ENCODE measurements at places on chromosomes 16 and 17.

- no peak for DNase-seq
These were observed 492.0 kb upstream of the ERCC4 start for GRCh38 chr16:13427943-13428342.

DNA sequence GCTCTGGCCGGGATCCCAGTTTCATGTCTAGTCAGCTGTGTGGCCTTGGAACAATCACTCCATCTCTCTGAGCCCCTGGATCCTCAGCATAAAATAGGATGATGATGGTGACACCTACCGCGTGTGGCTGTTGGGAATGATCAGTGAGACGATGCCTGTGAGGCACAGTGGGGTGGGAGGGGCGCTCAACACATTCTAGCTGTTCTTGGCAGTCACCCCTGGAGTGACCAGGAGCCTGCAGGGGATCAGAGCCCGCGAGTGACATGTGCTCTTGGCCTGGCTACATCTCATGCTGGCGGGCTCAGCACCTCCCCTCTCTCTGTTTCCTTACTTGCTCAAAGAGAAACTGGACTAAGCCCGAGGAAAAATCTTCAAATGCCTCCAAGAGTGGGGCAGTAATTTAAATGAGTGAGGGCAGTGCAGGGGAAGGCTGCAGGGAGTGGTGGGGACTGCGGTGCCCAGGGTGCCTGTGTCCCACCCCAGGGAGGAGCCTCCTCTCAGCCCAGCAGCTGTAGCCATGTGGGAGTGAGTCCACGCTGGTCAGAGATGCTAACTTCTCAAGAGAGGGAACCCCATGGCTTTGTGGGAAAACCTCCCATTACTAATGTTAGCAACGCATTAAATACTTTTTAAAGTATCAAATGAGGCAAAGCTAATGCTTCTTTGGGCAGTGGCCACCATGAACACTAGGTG lies 23.1 kb upstream of the DOK4 start:
- no peak for DNase-seq

- DNase-seq = no peak
These were observed 59.1 kb upstream of the CLEC18B start for GRCh38 chr16:74480150-74481029.

DNA sequence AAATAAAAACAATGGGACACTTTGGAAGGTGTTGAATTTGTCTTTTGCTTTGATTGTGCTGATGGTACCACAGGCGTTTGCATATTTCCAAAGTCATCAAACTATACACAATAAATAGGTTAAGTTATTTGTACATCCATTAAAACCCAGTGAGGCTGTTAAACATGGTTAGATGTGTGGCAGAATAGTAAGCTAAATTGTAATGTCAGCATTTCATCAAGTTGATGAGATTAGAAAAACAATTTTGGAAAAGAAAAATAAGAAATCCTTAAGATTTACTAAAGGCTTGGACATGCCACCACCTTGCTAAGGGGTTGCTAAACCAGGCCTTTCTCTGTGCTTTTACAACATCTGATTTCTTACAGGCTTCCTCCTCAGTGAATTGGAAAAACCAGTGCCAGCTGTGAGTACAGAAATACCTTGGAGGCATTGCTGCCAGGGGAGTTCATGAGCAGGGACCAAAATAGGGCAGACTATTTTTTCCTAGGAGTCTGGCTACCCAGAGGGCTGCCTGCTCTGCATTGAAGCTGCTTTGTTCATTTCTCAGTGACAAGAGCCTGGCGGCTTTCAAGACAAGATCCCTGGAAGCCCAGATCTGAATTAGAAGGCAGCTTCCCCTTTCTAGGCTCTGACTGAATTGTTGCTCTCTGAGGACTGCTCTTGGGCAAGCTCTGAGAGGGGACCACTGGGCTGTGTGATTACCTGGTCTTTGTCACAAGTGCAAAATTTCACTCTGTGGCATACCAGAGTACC lies 43.4 kb upstream of the CA10 start:
- no peak for DNase-seq

DNA sequence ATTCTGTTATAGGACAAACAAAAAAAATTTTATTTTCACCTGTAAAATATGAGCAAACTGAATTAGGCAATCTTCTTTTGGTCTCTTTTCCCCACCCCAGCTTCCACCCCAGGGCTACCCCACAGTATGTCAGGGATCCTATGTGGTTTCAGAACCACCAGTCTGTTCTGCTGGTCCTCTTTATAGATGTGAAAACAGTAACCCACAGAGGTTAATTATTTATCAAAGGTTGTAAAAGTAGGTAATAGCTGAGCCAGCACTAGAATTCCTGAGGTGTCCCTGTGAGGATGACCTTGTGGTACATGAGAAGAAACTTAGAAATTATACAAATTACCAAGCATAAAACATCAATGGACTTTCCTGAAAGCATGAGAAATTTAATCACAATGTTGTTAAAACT lies 428.7 kb downstream of the CNTNAP4 start:
- DNase-seq = no peak

- DNase-seq = no peak
These were observed 206.4 kb downstream of the KIF2B start for GRCh38 chr17:54028986-54029580.

DNA sequence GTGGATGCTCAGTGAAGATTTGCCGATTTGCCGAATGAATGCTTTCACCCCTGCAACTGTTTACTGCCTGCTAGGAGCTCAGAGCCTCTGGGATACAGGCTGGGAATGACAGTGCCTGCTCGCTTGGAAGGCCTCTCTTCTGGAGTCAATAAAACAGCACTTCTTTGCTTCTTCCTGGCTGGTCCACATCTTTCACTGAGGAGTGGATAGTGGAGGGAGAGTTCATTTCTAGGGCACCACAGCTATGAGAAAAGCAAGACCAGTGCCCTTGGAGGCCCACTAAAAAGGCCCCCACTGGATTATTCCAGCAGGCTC lies 3.1 kb upstream of the USP7 start:
- no peak for DNase-seq

- DNase-seq = no peak
These were observed 140.6 kb downstream of the MAP2K6 start for GRCh38 chr17:69555056-69555455.

GRCh38 chr16:8945626-8946296 lies 17.9 kb downstream of the USP7 start:
- DNase-seq = no peak

- no peak for DNase-seq
These were observed 85.1 kb downstream of the TNFRSF13B start for GRCh38 chr17:16886655-16887322.

GRCh38 chr16:24784121-24784520 lies 54.7 kb downstream of the TNRC6A start:
- DNase-seq = no peak

GRCh38 chr16:11877374-11877773 lies 26.0 kb upstream of the RSL1D1 start:
- DNase-seq = no peak

DNA sequence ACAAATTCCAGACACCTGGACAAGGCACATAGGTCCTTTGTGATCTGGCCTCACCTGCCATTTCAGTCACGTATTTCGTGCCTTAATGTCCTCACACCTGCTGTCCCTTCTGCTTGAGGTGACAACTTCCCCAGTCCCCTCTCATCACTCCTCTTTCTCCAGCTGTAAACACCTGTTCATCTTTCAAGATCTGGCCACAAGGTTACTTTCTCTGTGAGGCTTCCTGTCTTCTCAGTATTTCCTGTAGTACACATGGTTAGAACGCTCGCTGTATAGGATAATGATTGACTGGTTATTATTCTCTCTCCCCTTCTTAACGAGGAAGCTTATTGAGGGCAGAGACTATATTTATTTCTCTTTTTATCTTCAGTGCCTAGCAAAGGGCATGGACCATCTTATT lies 74.5 kb upstream of the PMFBP1 start:
- no peak for DNase-seq

- no peak for DNase-seq
These were observed 151.6 kb downstream of the PHKB start for GRCh38 chr16:47612711-47613110.

- DNase-seq = no peak
These were observed 18.6 kb upstream of the ACSF3 start for GRCh38 chr16:89074803-89075688.

DNA sequence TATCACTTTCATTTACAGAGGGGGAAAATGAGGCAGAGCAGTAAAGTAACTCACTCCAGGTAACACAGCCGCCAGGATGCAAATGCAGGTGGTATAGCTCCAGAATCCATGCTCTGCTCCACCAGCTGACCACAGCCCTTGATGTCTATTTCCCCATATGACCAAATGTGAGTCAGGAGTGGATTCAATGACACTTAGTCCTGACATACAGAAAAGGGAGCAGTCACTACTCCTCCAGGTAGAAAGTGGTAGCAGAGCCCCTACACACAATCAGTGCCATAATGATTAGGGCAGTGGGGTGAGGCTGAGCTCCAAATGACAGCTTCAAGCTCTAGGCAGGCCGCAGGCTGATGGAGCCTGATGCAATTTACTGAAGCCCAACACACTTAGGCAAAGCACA lies 43.3 kb upstream of the GFOD2 start:
- DNase-seq = no peak

GRCh38 chr17:66946251-66946650 lies 18.3 kb upstream of the CACNG4 start:
- DNase-seq = no peak

GRCh38 chr16:89828870-89829629 lies 775 bp downstream of the SPIRE2 start:
- DNase-seq = no peak

DNA sequence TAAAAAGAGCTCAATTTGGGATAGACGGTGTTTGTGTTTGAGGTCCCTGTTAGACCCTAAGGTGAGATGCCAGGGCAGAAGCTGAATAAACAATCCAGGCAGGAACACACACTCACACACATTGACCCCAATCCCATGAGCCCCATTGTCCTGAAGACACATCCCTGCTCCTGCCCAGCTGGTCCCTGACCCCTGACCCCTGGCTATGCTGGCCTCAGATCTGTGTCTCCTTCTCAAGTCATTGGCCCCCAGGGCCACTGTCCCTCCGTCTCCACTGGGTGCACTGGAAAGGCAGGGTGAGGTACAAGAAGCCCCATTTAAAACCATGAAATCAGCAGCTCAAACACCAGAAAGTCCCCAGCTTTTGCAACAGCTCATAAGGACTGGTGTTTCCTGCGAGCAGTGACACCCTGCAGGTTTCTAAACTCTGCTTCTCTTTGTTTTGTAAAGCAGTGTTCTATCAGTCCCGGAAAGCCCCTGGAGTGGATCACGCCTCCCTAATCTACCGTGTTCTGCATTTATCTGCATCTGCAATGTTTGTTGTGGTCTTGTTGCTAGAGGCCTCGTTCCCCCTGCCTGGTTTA lies 18.0 kb upstream of the ASGR2 start:
- DNase-seq = no peak

DNA sequence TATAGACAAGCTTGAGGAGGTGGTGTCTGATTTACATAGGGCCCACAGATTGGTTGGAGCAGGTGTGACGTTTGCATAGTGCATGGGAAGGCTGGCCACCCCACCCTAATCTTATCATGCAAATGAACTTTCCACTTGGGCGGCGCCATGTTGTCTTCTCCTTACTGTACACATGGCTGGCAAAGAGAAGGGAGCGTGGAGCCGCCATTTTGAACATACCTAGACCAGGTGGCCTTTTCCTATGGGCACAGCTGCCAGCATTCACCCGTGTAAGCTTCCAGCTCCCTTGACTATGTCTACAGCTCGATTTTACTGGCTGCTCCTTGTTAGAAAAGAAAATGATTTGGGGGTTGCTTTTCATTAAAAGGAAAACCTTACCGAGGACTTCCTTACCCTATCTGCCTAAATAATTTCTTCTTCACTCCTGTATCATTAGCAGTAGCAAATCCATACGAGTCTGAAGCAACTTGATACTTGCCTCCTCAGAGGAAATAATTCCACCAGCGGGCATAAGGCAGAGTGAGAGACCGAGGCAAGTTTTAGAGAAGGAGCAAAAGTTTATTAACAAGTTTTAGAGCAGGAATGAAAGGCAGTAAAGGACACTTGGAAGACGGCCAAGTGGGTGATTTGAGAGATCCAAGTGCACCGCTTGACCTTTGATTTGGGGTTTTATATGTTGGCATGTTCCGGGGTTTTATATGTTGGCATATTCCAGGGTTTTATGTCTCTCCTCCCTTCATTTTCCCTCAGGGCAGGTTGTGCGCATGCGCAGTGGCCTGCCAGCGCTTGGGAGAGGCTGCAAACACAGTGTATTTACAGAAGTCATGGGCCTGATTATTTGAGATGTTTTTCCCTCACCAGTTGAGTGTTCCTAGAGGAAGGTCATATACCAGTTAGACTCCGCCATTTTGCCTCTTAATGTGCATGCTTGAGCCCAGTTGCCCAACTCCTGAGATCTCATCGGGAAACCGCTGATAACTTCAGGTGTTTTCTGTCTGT lies 65.7 kb downstream of the MARF1 start:
- no peak for DNase-seq

GRCh38 chr16:12572316-12572985 lies 231.2 kb downstream of the CPPED1 start:
- DNase-seq = no peak

DNA sequence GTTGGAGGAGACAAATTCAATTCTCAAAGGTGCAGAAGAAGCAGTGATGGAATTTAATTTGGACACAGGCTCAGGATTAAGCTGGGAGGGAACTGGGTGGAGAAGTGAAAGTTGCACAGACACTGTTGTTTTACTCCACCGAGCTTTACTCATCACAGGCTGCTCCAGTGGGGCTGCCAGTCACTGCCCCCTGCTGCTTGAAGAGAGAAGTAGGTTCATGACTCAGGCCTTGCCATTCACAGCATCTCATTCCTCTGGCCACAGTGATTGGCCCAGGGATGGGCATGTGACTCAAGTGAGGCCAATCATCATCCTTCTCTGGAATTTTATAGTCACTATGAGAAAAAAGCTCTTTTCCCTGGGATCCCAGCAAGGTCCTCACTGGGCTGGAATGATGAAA lies 11.8 kb downstream of the GNAO1 start:
- no peak for DNase-seq

- DNase-seq = no peak
These were observed 74.5 kb upstream of the METRNL start for GRCh38 chr17:83004791-83005380.

GRCh38 chr16:84318091-84318975 lies 23.7 kb downstream of the WFDC1 start:
- DNase-seq = no peak

DNA sequence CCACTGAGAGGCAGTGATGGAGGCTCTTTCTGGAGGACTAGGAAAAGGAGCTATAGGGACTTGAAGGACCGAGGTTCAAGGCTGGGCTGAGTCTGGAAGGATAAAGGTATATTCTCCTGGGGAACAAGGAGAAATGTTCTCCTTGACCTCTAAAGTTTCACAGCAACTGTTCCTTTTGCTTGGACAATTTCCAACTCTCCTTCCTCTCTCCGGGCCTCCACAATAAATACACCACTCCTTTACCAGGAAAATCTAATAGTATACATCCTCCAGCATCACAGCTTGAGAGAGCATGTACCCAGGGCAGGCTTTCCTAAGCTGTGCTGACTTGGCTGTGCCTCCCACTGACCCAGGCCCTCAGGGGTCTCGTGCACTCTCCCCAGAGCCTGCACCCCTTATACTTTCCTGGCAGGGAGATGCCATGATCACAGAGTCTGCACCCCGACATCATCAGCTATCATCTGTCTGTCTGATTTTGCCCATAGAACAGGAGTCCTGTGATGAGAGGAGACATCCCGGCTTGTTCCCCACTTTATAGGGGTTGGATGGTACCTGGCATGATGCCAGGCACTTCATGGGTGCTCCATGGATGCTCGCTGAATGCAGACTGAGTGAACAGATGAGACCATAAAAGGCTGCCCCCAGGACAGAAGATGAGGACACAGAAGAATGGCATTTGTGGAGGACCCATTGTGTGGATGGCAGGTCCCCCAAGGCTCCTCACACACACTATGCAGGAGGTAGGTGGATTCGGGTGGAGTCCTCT lies 582.6 kb upstream of the CDH5 start:
- no peak for DNase-seq
